ENCODE measurements at places on chromosomes 7 and 10.

GRCh38 chr7:70028620-70029019, 430.3 kb downstream of the AUTS2 start:
- DNase-seq, result no peak

- DNase-seq, result no peak
These were observed 116.6 kb downstream of the MICU1 start for GRCh38 chr10:72509206-72509799.

DNA sequence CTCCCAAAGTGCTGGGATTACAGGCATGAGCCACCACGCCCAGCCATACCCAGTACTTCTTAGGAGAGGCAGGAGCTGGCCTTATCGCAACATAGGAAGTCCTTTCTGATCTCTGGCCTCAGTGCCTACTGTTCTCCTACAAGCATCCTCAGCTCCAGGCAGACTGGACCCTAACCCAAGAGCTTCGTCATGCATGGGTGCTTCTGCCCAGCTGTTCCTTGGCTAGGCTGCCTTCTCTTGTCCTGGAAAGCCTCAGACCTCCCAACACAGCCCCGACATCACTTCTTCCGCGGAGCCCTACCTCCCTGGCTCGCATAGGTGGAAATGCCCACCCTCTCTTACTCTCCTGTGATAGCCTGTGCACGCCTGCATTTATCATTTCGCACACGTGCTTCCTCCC, 15.8 kb downstream of the BCL7B start:
- DNase-seq, result no peak

DNA sequence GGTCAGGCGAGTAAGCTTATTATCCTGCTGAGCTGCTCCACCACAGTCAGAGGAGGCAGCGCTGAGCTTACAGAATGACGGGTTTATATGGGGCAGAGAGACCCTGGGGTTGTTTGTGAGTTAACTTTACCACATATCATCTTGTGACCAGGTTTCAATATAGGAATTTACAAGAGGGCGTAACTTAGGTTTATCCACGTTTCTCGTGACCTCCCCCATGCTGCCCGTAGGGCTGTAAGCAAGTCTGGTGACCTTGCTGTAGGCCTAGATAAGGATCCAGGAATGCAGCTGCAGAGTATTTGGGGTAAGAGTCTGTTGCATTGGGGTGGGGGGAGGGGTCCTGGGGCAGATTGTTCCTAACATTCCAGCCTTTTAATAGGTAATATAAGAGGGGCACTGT, 24.6 kb downstream of the SCIN start:
- no peak for DNase-seq

DNA sequence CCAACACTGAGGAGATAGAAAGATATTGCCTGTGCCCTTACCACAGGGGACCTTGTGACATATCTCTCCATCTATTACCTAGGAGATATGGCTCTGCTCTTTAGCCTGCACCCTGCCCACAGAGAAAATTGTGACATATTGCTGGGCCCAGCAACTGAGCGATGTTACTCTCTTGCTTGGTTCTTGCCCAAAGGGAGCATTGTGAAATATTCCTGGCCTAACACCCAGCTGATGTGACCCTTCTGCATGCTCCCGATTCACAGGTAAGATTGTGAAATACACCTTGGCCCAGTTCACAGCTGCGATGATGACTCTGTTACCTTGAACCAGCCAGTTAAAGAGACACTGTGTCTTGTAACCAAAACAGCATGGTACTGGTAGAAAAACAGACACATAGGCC, 37.2 kb upstream of the ZNF107 start:
- no peak for DNase-seq

- DNase-seq, result no peak
These were observed 68.9 kb downstream of the SLC29A4 start for GRCh38 chr7:5351507-5352265.

DNA sequence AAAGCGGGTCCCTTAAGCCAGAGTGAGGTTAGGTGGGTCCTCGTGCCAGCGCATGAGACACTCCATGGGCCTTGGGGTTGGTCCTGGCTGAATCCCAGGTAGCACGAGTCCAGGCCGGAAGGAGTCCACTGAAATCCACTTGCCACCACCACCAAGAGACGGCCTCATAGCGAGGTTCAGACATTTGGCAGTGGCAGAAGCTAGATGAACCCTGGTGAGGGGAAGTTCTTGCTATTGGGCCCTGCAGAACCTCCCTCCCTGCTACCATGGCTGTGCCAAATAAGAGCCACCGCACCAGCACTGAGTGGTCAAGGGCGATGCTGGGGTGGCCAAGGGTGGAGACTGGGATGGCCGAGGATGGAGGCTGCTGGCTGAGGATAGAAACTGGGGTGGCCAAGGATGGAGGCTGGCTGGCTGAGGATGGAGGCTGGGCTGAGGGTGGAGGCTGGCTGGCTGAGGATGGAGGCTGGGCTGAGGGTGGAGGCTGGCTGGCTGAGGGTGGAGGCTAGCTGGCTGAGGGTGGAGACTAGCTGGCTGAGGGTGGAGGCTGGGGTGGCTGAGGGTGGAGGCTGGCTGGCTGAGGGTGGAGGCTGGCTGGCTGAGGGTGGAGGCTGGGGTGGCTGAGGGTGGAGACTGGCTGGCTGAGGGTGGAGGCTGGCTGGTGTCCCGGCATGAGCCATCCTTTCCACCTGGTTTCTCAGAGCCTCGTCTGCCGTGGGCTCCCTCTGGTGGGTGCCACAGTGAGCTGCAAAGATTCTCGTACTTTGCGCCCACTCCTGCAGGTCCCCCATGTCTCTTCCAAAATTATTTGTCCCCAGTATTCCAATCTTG, 88.2 kb downstream of the ELFN1 start:
- peak; percentile 71 for DNase-seq

- DNase-seq, result peak; percentile 51
These were observed 28.4 kb downstream of the UBE2D4 start for GRCh38 chr7:43954524-43955228.

DNA sequence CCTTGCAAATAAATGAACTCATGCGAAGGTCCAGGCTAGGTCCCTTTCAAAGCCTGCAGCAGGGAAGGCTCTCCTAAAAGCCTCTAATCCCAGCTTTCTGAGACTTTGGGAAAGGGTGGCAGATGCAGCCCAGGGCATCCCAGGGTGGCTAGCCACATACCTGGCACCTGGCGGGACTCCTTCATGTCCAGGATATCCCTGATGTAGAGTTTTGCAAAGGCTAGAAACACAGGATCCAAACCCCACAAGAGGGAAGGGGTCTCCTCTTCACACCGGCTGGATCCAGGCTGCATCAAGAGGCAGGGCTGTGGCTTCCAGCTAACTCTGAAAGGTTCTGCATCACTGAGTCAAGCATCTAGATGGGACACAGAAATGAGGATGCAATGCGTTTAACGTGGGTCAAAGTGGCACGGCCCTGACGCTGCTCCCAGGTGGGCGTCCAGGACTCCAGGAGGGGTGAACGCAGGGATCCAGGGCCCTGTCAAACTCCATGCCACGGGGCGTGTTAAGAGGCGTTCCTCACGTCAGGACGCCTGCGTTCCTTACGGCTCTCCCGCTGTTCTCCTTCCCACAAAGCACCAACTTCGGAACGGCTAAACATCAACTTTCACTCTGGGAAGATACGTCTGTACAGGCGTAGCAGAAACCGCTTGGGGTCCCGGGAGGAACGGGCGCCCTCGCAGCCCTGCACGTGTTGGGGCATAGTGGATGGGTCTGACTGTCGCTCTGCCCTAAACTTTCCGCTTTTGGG, 507 bp downstream of the STN1 start:
- DNase-seq, result no peak

DNA sequence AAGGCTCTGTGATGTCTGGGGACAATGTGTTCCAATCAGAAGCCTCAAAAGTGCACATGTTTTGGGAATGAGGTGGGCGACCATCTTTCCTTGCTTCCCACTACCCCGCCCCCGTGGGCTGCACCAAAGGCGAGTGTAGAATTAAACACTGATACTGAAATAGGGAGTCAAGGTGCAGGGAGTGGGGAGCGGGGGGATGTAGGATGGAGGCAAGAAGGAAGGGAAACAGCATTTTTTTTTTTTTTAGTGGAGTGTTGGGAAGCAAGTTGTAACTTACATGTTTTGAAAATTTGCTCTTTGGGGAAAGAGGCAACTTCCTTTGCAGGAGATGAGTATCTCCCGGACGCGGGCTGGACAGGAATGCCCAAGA, 484 bp upstream of the DLX5 start:
- DNase-seq, result peak; percentile 21

- no peak for DNase-seq
These were observed 15.0 kb upstream of the BNIP3 start for GRCh38 chr10:131996466-131997365.

DNA sequence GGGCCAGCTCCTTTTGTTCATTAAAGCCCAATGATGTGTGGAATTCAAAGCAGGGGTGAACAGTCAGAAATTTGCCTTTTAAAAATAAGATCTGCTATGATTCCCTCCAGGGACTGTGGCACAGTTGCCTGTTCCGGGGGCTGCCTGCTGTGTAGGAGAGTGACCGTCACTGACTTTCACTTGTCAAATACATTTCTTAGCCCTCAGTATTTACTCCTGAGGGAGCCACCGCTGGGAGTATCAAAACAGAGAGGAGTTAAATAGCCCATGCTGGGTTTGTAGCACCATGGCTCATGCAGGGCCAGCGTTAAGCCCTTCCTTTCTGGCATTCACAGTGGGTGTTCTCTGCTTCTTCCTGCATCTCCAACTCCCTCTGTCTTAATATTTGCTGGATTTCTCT, 897.8 kb downstream of the SORCS3 start:
- no peak for DNase-seq

DNA sequence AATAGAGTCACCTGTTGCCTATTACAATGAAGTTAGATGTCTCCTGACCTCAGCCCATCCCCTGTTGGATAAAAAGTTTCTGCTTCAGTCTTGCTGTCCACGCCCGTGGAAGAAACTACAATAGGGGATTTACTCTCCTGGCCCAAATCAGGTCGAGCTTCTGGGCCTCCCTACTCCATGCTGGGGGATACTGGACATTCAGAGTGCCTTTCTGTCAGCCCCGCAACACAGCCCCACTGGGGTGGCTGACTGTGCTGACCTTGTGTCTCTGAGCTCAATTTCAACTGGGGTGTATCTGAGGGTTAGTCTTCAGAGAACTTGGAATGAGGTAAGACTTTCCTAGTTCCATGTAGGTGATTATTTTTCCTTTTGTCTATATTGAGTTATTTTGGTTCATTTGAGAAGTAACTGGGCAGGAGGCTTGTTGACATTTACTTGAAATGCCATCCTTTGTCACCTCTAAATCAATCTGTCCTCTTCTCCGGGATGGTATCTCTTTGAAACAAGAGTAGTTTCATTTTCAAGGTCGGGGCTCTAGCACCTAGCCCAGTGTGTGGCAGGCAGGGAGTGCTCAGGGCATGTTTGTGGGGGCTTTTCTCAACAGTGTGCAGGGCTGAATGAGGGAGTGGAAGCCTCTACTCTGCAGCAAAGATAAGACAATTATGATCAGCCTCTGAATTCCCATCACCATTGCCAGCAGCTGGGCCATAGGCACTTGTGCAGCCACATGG, 17.7 kb upstream of the CXCL12 start:
- no peak for DNase-seq

GRCh38 chr7:80974396-80975358, 55.8 kb upstream of the SEMA3C start:
- DNase-seq, result no peak

- no peak for DNase-seq
These were observed 48.5 kb downstream of the ANLN start for GRCh38 chr7:36438211-36438610.

GRCh38 chr7:133199831-133200230, 53.0 kb upstream of the EXOC4 start:
- no peak for DNase-seq

- DNase-seq, result no peak
These were observed 63.1 kb downstream of the ZNRF2 start for GRCh38 chr7:30347226-30348082.

DNA sequence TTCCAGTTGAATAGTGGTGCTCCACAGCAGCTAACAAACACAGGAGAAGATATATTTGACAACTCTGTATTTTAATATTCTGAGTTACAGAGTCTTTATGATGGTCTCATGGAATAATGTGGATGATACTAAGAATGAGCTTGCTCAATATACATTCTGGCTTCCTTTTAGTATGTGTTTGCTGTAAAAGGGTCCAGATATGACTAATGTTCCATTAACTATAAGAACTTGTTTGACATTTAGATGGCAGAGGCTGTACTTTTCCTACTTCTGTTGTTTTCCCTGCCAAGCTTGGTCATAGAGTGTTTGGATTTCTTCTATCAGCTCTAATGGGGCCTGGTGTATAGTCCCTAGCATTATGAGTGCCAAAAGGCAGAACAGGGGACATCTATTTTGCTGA, 61.5 kb upstream of the GPR22 start:
- no peak for DNase-seq

DNA sequence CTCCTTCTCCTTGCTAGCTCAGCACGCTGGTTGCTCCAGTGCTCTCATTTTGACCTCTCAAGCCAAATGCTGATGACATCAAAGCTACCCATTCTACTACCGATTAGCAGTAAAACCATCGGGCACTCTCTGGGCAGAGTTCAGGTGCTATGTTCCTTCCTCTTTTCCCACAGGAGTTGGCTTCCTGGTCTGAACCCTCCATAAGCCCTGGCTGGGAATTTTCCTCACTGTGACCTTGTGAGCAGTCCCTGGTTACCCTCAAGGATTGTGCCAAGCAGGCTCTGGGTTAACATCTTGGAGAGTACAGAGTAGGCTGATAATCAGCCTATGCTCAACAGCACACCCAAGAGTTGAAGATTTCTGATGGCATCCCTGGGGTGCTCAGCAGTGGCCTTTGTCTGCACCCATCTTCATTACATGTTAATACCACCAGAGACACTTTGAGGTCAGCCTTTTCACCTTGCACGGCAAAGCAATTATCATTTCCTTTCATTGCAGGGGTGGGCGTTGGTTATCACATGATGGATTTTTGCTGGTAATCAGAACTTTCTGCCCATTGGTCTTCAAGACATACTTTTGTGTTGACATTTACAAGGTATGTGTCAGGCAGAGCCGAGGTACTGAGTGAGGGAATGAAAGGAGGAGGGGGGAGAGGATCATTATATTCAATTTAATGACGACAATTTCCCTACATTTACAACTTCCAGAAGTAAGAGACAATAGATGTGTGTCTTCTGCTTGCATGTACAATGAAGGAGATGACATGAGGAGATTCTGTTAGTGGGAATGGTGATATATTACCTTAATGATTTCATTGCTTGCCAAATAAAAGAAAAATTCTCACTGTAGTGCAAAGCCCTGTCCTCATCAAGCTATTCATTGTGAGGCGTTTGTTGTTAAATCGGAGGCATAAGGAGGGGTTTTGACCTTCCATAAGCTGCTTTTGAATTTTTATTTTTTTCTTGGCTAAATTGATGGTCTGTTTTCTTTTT, 452.0 kb downstream of the LRMDA start:
- DNase-seq, result no peak

GRCh38 chr7:8637322-8637721, 203.9 kb downstream of the NXPH1 start:
- DNase-seq, result no peak

DNA sequence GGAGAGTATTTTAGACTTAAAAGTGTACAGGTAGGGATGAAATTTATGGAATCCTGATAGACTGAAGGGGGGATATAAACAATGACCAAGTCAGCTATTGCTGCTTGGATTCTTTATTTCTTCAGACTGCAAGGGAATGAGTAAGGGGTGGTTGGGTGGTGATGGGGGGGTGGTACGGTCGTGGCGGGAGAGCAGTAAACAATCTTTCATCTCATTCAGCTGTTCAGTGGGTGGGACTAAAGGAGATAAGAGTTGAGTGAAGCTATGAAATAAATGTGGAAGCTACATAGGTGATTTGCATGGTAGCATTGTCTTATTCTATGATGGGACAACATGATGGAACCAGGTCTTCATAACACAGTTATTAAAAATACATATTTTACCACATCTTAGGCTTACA, 1.8 kb downstream of the SEPTIN7 start:
- DNase-seq, result no peak
